Urinary bladder (tissue), 4 donors: ENCODE measurements at places on chromosomes 12 and 14.
A peak's percentile ranks its signal among the peaks of the same experiment; 100 is the strongest.

DNA sequence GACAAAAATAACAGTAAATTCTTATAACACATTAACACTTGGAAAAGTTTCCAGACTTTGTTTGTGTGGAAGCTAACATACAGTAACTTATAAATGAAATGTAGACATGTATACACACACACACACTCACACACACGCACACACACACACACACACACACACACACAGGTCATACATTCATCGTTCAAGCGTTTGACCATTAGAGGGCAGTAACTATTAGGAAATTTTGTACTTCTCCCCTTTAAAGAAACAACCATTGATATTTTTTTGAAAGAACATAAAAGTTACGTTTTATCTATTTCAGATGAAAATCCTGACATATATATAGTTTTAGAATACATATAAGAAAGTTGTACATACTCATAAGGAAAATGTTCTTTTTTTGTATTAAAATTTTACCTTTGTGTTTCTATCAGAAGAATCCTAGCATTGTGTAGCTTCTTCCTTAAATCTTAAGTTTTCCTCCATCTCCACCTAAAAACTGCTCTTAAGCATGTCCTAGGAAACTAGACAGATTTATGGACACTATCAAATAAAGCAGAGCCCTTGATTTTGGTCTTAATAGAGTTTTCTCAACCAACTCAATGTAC, 29.0 kb downstream of the PTPRQ start:
- peak; percentile 10 for DNase-seq

DNA sequence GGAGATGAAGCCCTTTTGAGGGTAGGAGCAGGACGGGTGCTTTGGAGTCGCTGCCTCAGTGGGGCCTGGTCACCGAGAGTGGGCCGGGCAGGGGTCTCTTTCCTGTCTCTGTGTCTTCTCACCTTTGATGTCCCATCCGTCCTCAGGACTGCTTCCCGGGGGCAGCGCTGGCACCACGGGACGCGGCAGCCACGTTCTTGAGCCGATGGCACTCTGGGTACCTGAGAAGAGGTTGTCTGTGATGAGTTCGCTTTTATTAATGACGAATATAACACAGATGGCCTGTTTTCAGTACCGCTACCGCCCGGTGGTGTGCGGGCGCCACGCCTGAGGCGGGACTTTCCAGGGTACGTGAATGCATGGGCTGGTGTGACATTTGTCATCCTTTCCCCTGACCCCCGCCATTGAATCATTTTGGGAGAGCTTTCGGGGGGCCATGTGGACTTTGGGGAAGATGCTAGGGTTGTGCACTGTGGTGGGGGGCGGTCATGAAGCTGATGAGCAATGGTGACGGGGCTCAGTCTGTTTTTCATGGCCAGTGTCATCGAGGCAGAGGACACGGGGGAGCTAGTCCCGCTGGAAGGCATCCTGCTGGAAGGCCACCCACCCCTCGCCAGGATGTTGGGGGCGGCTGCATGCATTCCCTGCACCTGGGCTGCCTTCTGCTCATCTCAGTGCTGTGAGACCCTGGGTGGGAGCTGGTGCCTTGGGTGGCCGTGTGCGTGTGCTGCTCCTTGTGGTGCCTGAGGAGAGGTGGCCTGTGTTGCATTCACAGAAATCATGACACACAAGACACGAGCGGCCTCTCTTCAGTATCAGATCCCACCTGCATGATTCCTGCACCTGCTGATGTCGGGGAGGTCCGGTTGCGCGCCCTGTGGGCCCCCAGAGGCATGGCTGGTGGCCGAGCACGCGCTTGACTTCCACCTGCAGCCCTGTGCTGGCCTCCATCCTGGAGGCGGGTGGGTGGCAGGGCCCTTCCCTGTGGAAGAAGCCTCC, 162.5 kb upstream of the RTL1 start:
- no peak for DNase-seq

- DNase-seq = no peak
Measured at GRCh38 chr14:79573486-79573885, 637.8 kb downstream of the DIO2 start.

DNA sequence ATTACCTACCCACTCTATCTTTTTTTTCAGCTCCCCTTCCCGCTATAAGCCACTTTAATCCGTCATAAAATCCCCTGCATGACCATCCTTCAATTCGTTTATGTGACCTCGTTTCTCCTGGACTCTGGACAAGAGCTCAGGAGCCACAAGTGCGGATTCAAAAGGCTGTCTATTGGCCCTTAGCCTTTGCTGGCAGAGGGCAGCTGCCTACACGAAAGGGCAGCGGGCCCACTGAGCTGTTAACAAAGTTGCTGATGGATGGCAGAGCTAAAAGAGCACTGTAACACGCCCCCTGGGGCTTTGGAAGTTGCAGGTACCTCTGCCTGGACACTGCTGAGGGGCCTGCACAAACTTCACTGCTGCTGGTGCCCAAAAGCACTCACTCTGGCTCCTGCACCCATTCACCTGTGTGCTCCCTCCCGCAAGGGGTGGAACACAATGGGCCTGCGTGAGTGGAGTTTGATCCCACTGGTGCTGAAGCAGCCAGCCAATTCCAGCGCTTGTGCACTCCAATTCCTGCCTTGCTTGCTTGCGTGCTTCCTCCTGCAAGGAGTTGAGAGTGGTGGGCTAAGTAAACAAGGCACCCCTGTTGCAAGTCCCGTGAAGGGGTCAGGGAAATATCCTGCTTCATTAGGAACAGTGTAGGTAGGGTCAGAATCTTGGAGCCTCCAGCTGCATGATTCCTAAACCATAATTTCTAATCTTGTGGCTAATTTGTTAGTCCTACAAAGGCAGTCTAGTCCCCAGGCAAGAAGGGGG, 10.6 kb upstream of the DRAM1 start:
- no peak for DNase-seq

- DNase-seq = no peak
Measured at GRCh38 chr12:56574210-56574609, 52.6 kb downstream of the RBMS2 start.

DNA sequence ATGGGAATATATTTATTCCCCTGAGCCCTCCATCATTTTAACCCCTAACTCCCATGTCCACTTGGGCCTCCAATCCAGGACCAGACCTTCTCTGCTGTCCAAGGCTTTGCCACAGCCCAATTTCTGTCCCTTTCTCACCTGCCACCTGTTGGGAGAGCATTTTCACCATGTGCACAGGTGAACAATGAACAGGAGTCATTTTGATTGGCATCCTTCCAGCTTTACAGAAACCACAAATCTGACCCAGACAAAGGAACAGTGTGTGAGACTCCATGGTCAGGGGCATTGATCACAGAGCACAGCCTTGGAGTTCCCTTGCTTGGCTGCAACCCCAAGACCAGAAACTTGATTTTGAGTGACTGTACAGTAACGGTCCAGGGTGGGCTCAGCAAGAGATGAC, 91.9 kb downstream of the CRACR2A start:
- DNase-seq = no peak

GRCh38 chr14:94408546-94409095, 20.2 kb upstream of the SERPINA1 start:
- DNase-seq = no peak

GRCh38 chr12:106049105-106049504, 89.6 kb downstream of the NUAK1 start:
- DNase-seq = no peak

- DNase-seq = no peak
Measured at GRCh38 chr12:74449872-74450271, 87.8 kb upstream of the ATXN7L3B start.

DNA sequence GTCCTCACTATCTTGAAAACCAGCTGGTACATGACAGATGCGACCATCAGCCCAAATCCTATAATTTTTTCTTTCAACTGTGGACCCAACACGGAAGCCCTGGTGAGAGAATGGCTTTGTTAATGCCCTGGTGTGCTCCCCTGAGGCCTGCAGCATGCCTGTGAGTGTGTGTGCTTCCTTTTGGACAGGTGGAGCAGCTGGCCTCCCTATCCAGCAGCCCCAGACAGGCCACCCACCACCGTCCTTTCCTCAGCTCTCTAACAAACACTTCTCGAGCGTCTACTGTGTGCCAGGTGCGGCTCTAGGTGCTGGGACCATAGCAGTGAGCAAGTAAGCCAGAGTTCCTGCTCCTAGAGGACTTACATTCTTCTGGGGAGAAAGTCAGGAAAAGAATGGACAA, 78.9 kb upstream of the GZMB start:
- no peak for DNase-seq
